ENCODE measurements at places on chromosomes 1 and 21.

DNA sequence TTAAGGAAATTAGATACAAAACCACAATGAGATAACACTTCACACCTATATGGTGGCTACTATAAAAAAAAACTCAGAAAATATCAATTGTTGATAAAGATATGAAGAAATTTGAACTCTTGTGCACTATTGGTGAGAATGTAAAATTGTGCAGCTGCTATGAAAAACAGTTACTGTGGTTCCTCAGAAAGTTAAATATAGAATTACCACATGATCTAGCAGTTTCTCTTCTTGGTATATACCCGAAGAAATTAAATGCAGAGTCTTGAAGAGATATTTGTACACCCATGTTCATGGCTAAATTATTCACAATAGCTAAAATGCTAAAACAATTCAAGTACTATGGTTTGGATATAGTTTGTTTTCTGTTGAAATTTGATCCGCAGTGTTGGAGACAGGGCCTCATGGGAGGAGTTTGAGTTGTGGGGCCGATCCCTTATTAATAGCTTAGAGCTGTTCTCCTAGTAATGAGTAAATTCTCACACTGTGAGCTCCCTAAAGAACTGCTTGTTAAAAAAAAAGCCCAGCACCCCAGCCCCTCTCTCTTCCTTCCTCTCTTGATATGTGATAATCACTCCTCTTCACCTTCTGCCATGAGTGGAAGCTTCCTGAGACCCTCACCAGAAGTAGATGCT is 1412.1 kb downstream of the PLA2G4A start:
- no peak for DNase-seq

- DNase-seq, result no peak
These were observed 1.4 kb upstream of the MT1HL1 start for GRCh38 chr1:237005674-237006073.

- no peak for DNase-seq
These were observed 57.1 kb upstream of the COX20 start for GRCh38 chr1:244778344-244778743.

- DNase-seq, result no peak
These were observed 3.0 kb upstream of the SLC19A1 start for GRCh38 chr21:45545236-45545570.

- no peak for DNase-seq
These were observed 25.4 kb upstream of the ARTN start for GRCh38 chr1:43908226-43908625.

DNA sequence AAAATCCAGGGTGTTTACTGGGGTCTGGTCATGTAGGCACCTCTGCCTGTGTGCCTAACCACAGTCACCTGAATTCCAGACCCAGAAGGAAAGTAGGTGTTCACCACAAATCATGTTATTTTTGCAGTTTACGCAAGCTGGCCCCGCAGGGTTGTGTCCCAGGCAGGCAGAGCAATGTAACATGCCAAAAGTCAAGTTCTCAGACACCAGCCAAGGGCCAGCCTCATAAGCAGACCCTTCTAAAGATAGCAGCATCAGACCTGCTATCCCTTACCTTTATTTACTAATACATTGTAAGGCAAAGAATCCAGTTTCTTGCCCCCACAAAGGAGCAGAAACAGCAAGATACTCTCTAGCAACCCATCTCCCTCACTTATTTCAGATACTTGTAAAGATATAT is 83.0 kb downstream of the GPR161 start:
- DNase-seq, result no peak

GRCh38 chr1:29237129-29237821 is 953 bp downstream of the PTPRU start:
- no peak for DNase-seq

- no peak for DNase-seq
These were observed 53.1 kb downstream of the TNR start for GRCh38 chr1:175690298-175690697.

DNA sequence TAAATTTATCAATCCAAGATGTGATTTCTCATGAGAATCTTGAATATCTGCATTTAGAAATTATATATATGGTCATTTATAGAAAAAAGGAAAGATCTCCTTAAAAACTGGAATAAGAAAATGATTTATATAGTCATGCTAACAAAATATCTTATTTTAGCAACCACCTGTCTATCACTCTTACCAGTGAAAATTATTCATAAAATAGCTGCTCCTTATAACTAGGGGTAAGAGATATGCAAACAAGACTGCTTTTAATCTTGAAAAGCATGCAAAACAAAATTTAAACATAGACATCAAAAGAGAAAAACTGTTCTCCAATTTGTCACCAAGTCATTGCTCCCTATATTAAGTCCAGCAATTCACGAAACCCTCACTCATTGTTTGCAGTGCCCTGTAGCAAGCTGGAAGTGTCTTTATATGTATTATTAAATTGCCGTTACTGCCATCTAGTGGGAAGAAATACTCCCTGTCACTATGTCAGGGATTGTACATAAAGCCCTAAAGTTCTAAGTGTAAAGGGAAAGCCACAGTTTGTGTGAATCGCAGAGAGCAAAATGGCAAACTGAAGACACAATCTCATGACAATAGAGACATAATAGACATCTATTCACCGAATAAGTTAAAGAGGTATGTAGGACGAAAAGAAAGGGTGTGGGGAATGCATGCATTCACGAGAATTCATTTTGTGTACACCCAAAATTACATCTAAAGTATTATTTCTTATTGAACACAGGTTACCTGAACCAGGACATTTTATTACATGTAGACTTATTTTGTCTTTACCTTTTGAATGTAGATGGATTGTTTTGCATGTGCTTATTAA is 600.5 kb downstream of the USP25 start:
- peak; percentile 51 for DNase-seq

DNA sequence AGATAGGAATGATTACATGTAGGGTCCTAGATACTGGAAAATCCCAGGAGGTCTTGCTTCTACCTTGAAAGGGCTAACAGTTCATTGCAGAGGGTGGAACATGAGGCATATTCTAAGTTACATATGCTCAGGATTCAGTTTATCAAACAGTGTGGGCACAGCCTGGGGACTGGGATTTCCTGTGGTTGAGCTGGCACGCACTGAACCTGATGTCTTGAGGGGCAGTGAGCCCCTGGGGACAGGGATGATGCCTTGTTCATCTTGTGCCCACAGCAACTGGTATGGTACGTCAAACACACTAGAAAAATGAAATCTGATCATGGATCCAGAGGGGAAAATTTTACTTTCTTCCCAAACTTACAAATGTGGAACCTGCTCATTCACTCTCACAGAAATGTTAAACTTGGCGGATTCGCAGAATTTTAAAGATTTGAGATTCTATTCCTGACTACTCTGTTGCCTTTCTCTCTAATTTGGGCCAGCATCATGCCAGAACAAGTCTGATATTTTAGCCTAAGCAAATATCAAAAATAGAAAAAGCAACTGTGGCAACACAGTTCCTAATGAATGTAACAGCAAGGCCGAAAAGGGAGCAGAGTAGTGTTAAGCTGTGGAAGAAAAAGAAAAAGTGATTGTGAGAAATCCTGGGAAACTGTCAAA is 68.2 kb upstream of the COL24A1 start:
- no peak for DNase-seq

DNA sequence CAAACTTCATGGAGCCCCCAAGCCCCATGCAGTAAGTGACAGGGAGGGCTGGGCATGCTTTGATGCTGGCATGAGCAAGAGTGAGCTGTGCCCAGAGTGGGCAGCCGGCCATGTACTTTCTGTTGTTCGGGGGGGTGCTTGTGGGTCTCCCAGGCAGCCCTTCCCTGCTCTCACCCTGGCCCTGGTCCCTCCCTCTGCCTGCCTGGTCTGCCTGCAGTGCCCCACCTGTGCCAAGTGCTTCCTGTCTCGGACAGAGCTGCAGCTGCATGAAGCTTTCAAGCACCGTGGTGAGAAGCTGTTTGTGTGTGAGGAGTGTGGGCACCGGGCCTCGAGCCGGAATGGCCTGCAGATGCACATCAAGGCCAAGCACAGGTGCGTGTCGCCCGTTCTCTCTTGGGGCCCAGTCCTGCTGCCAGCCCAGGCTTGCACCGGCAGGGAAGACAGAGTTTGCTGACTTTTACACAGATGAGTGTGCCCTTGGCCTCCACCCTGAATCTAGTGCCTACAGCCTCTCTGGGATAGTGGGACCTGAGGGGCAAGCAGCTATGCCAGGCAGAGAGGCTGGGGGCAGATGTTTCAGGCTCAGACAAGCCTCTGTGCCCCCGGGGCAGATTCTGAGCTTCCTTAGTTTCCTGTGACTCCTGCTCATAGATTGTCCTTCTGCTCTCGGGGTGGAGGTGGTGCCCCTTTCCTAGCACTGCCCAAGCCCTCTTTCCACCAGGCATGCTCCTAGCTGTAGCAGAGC is 7.6 kb downstream of the ZBTB48 start:
- no peak for DNase-seq

- DNase-seq, result no peak
These were observed at the start of gene TEX50 for GRCh38 chr1:173635116-173635515. Gene TEX50, plus strand, starts transcription at chr1:173635338. Its CDS starts 184 bp downstream, at chr1:173635522.

DNA sequence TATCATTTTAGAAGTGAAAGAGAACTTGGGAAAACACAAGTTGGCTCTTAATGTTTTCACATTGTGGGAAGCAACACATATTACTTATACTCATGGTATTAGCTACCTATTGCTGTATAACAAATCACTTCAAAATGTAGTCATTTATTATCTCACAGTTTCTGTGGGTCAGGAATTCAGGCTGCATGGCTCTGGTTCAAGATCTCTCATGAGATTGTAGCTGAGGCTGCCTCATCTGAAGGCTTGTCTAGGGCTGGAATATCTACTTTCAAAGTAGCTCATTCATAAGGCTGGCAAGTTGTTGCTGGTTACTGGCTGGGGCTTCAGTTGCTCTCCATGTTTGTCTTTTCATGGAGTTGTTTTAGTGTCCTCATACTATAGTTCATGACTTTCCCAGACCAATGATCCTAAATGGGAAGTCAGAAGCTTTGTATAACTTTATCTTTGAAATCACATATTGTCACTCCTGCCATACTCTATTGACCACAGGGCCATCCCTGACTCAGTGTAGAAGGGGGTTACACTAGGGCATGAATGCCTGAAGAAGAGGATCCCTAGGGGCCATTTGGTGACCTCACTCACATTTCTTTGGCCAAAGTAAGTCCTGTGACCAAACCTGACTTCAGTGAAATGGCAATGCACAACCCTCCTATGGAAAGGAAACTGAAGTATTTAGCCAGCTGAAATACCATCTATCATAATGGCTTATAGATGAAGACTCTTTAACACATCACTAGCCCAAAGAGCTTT is 37.9 kb upstream of the POU2F1 start:
- no peak for DNase-seq

DNA sequence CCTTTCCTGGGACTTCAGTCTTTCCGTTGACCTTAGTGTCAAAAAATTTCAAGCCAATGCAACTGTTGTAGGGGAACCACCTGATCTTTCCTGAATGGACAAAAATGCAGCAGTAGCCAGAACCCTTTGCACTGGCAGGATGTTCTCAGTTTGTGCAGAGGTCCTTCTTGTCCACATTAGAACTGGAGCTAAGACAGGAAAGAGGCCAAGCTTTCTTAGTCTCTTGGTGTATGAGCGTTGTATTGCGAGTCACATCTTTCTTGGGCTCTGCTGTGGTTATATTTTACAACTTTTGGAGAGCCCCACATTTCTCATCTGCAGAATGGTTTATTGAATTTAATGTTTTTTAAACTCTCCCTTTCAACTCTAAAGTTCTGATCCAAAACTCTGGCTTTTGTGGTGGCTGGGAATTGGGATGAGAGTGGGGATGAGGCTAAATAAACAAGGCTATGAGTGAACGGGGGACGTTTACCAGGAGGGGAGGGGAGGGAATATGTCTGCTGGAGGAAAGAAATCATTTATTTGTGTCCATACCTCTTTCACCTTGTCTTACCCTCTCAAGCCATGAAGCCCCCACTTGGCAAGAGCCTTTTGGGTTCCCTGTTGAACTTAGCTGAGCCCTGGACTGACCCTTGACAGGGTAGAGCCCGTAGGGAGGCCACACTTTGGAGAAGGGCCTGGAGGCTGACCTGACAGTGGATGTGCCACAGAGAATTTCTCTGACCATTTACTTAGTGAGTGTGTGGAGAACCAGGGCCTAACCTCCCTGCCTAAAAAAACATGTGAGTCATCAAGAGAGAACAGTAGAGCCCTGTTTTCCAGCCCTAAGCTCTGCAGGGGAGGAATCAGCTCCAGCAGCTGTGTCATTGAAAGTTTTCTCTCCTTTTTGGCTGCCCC is 586 bp downstream of the CHI3L2 start:
- DNase-seq, result peak; percentile 51

- DNase-seq, result no peak
These were observed 504 bp downstream of the SCCPDH start for GRCh38 chr1:246724731-246725095.

DNA sequence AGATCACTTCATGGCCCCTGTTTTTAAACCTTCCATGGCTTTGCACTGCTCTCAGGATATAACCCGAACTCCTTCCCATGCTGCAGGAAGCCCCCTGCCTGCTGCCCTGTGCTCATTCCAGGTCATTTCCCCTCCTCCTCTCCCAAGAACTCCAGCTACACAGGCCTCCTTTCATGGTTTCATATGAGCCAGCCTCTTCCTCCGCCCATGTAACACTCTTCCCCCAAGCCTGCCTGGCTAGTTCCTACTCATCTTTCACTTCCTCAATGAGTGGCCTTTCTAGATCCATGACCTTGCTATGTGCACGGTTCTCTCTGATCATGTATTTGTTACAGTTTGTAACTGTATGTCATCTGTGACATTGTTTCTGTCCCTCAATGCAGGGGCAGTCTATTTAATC is 3.1 kb upstream of the NCF2 start:
- DNase-seq, result no peak

DNA sequence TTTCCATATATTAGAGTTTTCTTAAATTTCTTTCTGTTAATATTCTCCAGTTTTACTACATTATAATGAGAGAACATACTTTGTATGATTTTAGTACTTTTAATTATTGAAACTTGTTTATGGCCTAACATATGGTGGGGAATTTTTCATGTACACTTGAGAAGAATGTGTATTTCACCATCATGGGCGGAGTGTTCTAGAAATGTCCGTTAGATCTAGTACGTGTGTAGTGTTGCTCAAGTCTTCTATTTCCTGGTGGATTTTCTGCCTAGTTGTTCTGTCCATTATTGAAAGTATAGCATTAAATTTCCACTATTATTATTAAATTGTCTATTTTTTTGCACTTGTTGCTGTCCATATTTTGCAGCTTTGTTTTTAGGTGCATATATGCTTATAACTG is 64.0 kb upstream of the RGS21 start:
- DNase-seq, result no peak

DNA sequence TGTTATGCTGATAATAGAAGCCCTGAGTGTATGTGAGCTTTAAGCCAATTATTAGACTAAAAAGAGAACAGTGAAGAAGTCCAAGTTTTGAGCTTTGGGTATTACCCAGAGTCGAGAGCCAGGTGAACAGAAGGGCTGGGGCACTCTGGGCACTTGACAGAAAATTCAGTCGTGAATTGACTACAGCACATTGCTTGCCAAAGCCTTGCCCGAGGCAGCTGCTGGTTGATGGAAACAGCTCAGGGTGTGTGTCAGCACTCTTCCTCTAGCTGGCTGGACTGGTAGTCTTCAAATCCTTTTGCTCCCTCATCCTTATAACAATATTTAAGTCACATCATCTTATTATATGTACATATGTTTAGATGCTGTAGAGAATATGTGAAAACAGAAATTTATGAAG is 21.3 kb downstream of the PDE4B start:
- no peak for DNase-seq

All from Panc1 (cell line).